Naive thymus-derived CD4-positive, alpha-beta T cell (primary cell): ENCODE measurements at places on chromosomes 12 and 14.
A peak's percentile ranks its signal among the peaks of the same experiment; 100 is the strongest.

DNA sequence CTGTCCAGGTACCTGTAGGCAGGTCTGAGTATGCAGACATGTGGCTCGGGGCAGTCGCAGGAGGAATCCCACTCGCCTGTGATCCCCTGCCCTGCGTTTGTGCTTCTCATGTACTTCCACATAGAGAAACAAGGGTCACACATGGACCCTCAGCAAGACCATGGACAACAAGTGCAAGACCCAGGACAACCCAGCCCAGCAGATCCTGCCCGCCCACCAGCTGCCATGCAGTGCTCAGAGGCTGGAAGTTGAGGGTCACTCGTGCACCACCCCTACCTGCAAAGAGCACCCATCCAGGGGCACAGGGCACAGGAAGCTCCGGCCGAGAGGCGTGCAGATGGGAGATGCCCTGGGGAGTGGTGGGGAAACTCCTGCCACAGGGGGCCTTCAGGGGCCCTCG is 67.5 kb upstream of the C14orf180 start:
- no peaks in the 10 kb centered on the region for H3K27me3 ChIP-seq
- no peaks in the 10 kb centered on the region for H3K36me3 ChIP-seq
- no peaks in the 10 kb centered on the region for H3K4me1 ChIP-seq
- no peak overlapping the region for H3K27ac ChIP-seq
- DNase-seq: no peak
- H3K4me3 ChIP-seq: no peak overlapping the region

GRCh38 chr14:50822501-50823042 is 8.4 kb downstream of the NIN start:
- H3K36me3 ChIP-seq: no peaks in the 10 kb centered on the region
- H3K4me3 ChIP-seq: peak overlapping the region; percentile 48
- DNase-seq: no peak

DNA sequence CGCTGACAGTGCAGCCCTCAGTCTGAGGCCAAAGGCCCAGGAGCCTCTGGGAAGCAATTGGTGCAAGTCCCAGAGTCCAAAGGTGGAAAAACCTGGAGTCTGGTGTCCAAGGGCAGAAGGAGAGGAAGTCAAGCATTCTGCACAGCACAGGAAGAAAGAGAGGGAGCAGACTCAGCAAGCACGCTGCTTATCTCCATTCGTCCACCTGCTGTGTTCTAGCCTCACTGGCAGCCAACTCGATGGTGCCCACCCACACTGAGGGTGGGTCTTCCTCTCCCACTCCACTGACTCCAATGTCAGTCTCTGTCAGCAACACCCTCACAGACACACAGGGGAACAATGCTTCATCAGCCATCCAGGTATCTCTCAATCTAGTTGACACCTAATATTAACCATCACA is 38.8 kb downstream of the HELB start:
- no peak for DNase-seq
- no peak overlapping the region for H3K27ac ChIP-seq

GRCh38 chr12:13255792-13256691 is 59.5 kb downstream of the EMP1 start:
- H3K27ac ChIP-seq: no peak overlapping the region
- H3K27me3 ChIP-seq: no peaks in the 10 kb centered on the region
- H3K4me1 ChIP-seq: no peaks in the 10 kb centered on the region
- no peak overlapping the region for H3K4me3 ChIP-seq
- no peaks in the 10 kb centered on the region for H3K36me3 ChIP-seq

DNA sequence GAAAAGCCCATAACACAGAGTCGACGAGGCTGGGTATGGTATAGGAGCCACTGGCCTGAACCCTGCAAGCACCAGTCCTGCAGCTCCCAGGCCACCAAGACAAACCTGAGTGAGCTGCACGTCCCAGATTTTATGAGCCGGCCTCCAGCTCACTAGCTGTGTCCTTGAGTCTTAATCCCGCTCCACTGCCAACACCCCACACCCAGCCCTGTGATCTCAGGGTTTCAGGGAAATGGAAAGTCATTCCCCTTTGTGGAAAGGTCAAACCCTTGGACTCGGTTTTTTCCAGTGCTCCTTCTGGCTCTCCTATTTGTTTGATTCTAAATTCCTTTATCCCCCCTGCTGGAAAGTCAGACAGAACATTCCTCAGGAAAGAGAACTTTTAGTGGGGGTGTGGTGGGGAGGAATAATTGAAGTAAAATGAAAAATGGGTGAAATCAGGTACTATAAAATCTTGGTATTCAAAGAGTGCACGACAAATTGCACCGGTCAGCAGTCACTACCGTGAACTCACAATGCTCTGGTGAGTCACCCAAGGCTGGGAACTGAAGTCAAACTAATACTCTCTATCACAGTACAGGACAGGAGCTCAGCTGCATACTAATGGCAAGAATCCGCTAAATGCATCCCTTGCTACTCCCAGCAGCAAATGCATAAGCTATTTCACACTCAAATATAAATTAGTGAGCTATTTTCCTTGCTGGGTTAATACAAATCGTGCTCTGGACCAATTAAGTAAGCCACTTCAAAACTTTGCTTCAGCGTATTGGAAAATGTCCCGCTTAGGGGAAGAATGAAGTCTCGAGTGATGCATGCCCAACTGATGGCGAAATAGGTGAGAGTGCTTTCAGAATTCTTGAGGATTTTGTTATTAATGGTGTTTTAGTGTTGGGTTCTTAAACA is 9.0 kb downstream of the PITPNM2 start:
- no peaks in the 10 kb centered on the region for H3K27me3 ChIP-seq
- H3K4me1 ChIP-seq: peaks cover 18% of the 10 kb centered on the region
- peaks cover 6% of the 10 kb centered on the region for H3K36me3 ChIP-seq
- H3K4me3 ChIP-seq: no peak overlapping the region
- H3K27ac ChIP-seq: no peak overlapping the region

- H3K4me1 ChIP-seq: no peaks in the 10 kb centered on the region
- no peak overlapping the region for H3K4me3 ChIP-seq
- H3K36me3 ChIP-seq: no peaks in the 10 kb centered on the region
- peak; percentile 12 for DNase-seq
- H3K27ac ChIP-seq: no peak overlapping the region
- no peaks in the 10 kb centered on the region for H3K27me3 ChIP-seq
These were observed 45.4 kb downstream of the DUSP6 start for GRCh38 chr12:89306827-89307473.

DNA sequence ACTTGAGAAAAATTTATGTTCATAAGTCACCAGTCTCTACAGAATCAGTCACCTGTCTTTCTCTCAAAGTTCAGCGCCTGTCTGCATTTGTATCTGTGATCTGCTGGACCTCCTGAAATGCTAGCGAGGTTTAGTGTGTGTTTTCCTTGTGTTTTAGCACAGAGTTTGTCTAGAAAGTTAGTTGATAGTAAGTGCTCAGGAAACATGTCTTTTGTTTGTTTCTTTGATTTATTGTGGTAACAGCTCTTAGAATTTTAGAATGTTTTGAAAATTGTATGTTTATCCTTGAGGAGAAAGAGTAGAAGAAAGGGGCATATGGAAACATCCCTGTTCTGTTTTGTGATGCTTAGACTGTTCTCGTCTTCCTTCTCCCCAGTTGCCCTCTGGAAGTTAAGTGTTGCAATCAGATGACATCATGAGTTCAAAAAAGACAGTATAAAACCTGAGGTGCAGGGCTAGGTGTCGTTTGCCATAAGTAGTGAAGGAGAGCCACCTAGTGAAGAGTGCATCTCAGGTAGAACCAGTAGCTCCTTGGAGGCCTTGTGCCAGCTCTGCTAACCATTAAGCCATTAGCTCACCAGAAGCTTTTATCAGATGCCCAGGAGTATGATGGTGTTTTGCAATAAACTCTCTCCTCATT is 44.8 kb downstream of the FBXW8 start:
- peaks cover 4% of the 10 kb centered on the region for H3K4me1 ChIP-seq
- no peaks in the 10 kb centered on the region for H3K36me3 ChIP-seq
- no peak overlapping the region for H3K4me3 ChIP-seq
- H3K27ac ChIP-seq: no peak overlapping the region
- peak; percentile 21 for DNase-seq
- no peaks in the 10 kb centered on the region for H3K27me3 ChIP-seq

DNA sequence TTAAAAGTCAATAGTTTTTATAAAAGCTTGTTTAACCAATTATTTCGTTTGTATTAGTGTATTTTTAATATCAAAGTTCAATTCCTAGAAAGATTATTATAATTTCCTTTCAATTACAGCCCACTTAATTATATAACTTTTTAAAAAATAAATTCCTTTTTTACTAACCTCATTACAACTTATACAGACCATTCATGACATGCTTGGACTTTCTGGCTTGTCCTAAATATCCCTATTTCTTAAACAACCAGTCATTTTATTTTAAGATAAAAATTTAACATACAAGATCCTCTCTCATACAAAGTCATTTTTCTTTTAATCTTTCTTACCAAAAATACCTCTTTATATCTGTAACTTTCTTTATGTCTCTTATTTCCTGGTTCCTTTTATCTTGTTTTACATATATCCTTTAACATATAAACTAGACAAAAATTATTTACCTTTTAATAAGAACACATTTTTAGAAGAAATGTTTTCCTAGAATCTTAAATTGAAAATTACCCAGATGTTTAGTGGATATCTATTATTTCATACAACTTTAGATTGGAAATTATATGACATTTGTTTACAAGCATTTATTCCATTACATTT is 10.4 kb upstream of the TMEM263 start:
- H3K27me3 ChIP-seq: no peaks in the 10 kb centered on the region
- H3K4me1 ChIP-seq: no peaks in the 10 kb centered on the region
- no peak overlapping the region for H3K27ac ChIP-seq
- no peak overlapping the region for H3K4me3 ChIP-seq
- DNase-seq: no peak
- H3K36me3 ChIP-seq: no peaks in the 10 kb centered on the region

GRCh38 chr12:103494051-103494733 is 1.6 kb downstream of the C12orf42 start:
- no peak overlapping the region for H3K4me3 ChIP-seq
- peak; percentile 26 for DNase-seq
- H3K36me3 ChIP-seq: no peaks in the 10 kb centered on the region
- H3K27ac ChIP-seq: peak overlapping the region; percentile 57
- H3K27me3 ChIP-seq: no peaks in the 10 kb centered on the region
- no peaks in the 10 kb centered on the region for H3K4me1 ChIP-seq

- no peaks in the 10 kb centered on the region for H3K4me1 ChIP-seq
- no peak overlapping the region for H3K27ac ChIP-seq
- DNase-seq: no peak
These were observed 50.2 kb downstream of the KCNK13 start for GRCh38 chr14:90111895-90112534.

DNA sequence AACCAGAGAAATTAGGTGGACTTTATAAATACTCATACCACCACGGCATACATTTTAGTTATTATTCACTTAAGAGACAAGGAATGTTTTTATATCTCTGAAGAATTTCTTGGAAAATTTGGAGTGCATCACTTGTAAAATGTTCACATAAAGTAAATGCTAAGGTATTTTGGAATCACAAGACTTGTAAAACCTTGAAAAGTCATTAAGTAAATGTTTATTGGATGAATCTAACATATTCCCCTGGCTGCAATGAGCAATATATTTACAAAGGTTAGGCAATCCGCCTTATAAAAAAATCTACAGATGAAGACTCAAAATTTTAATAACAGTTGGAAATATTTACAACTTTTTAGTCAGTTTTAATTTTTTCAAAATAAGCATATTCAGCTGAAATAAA is 287.4 kb upstream of the ALG10 start:
- H3K27me3 ChIP-seq: no peaks in the 10 kb centered on the region
- H3K27ac ChIP-seq: no peak overlapping the region
- no peaks in the 10 kb centered on the region for H3K36me3 ChIP-seq
- DNase-seq: no peak

- H3K36me3 ChIP-seq: no peaks in the 10 kb centered on the region
- peak overlapping the region; percentile 2 for H3K4me3 ChIP-seq
- peak overlapping the region; percentile 53 for H3K27ac ChIP-seq
- DNase-seq: peak; percentile 81
- H3K4me1 ChIP-seq: peaks cover 24% of the 10 kb centered on the region
- H3K27me3 ChIP-seq: no peaks in the 10 kb centered on the region
These were observed 241.0 kb upstream of the ATP2B1 start for GRCh38 chr12:89949457-89950195.

GRCh38 chr14:105866841-105867321 is 340.5 kb downstream of the TMEM121 start:
- H3K36me3 ChIP-seq: no peaks in the 10 kb centered on the region
- DNase-seq: no peak
- H3K27me3 ChIP-seq: no peaks in the 10 kb centered on the region
- H3K4me1 ChIP-seq: peaks cover 5% of the 10 kb centered on the region
- H3K4me3 ChIP-seq: no peak overlapping the region
- no peak overlapping the region for H3K27ac ChIP-seq

- no peak for DNase-seq
- H3K36me3 ChIP-seq: peaks cover 40% of the 10 kb centered on the region
- peaks cover 8% of the 10 kb centered on the region for H3K4me1 ChIP-seq
- no peaks in the 10 kb centered on the region for H3K27me3 ChIP-seq
- H3K27ac ChIP-seq: no peak overlapping the region
These were observed 20.9 kb downstream of the HNRNPC start for GRCh38 chr14:21248338-21248737.

GRCh38 chr14:102777711-102778337 is 575 bp downstream of the TRAF3 start:
- peak overlapping the region; percentile 64 for H3K4me3 ChIP-seq
- H3K27me3 ChIP-seq: no peaks in the 10 kb centered on the region
- H3K4me1 ChIP-seq: peaks cover 49% of the 10 kb centered on the region
- peak overlapping the region; percentile 97 for H3K27ac ChIP-seq
- no peaks in the 10 kb centered on the region for H3K36me3 ChIP-seq

DNA sequence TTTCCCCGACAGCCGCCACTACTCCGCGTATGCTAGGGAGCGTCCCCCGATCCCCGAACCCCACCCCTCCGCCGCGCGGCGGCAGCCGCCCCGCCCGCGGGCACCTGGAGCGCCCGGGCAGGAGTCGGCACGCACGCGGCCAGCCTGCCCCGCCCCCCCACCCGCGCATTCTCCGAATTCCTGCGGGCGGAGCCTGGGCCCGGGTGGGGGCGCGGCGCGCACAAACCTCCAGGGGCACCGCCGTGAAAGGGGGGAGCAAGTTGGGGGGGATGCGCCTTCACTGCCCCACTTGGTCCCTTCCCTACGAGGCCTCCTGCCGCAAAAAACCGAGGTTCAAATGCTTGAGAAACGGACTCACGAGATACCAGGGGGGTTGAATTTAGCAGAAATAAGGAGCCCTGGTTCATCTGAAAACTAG is 1.7 kb downstream of the AJUBA start:
- peaks cover 8% of the 10 kb centered on the region for H3K4me1 ChIP-seq
- H3K4me3 ChIP-seq: peak overlapping the region; percentile 76
- no peak for DNase-seq
- H3K27ac ChIP-seq: no peak overlapping the region

DNA sequence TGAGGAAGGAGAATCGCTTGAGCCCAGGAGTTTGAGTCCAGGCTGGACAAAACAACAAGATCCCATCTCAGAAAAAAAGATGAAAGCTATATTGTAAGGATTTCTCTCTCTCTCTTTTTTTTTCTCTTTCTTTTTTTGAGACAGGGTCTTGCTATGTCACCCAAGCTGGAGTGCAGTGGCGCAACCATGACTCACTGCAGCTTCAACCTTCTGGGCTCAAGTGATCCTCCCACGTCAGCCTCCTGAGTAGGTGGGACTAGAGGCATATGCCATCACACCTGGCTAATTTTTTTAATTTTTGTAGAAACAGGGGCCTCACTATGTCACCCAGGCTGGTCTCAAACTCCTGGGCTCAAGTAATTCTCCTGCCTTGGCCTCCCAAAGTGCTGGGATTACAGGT is 5.8 kb upstream of the MRPL42 start:
- DNase-seq: no peak
- H3K4me1 ChIP-seq: no peaks in the 10 kb centered on the region
- no peaks in the 10 kb centered on the region for H3K27me3 ChIP-seq

GRCh38 chr12:110234755-110235154 is 46.3 kb upstream of the ATP2A2 start:
- H3K27me3 ChIP-seq: no peaks in the 10 kb centered on the region
- H3K4me3 ChIP-seq: no peak overlapping the region
- no peaks in the 10 kb centered on the region for H3K36me3 ChIP-seq
- no peak for DNase-seq
- H3K4me1 ChIP-seq: no peaks in the 10 kb centered on the region
